Activated T-cell treated with anti-CD3 and anti-CD28 coated beads for 24 hours (primary cell): ENCODE measurements at places on chromosomes 7 and 10.

DNA sequence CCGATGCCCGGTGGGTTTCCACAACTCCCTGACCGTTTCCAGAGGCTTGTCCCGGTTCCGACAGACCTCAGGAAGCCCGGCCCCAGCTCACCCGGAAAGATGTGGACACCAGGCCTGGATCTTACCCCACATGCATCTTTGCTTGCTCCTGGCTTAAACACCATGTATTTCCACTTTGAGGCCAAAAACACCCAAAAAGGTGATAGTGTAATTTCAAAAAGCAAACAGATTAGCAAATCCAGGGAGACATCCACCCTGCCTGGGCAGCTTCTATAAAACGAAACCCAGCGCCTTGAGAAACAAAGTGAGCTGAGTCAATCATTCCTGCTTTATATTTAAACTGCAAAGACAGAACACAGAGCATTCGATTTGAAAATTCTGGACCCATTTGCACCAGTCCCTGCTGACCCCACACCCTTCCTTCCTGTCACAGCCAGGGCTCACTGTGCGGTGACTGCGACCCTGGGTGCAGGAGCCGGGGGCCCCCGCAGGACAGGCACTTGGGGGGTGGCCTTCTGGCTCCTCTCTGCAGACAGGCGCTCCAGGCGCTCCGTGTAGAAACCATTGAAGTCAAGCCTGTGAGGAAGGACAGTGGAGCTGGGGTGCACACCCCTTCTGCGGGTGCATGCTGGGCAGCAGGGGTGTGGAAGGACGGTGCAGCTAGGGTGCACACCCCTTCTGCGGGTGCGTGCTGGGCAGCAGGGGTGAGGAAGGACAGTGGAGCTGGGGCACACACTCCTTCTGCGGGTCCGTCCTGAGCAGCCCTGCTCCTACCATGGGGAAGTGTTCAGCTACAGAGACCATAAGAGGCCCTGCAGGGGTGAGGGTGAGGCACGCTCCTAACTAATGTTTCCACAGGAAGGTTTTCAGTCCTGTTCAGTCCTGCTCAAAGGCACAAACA is 2.9 kb upstream of the ADAM8 start:
- no peak for DNase-seq

DNA sequence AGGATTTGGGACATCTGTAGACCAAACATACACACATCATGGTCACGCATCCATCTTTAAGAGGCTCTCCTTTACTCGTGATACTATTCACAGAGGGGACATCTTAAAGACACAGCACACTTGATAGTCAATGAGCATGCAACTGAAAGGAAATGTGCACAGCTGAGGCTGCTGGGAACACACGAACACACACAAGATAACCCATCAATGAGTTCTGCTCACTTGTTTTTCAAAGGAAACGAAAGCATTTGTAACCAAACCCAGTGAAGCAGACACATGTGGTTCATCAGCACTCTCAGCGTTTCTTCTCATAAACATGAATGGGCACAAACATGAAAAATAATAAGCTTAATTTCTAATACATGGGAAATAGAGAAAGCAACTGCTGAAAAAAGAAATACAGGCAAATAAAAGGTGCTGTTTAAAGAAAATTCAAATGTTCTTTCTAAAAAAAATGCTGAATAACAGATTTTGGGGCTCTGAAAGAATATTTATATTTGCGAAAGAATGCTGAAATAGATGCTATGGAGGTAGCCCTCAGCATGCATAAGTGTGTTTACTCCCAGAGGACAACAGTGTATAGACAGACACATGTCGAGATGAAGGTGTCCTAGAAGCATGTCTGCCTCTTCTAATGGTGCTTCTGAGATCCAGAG is 59.7 kb upstream of the LAMB4 start:
- no peak for DNase-seq

DNA sequence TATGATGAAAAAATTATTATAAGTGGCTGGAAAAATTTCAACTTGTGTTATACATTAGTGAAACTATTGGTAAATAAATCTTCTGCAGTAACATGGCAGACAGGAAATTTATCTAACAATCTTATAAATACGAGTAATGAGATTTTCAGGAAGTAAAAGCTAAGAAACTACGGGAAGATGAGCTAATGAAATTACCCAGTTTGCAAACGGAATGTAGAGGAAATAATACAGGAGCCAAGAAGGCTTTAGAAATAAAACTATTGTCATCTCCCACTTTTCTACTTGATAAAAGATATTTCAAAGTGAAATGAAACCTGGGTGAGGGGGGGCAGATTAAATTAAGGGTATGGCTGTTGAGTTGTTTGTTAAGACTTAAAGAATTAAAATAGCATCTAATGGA is 332.5 kb upstream of the SORCS1 start:
- no peak for DNase-seq

- no peak for DNase-seq
These were observed 80.7 kb upstream of the EMX2 start for GRCh38 chr10:117461766-117462423.
